Hematopoietic multipotent progenitor cell treated with erythropoietin and hydrocortisone succinate and interleukin-3 and kit ligand, for 8 days (in vitro differentiated cells): ENCODE measurements at places on chromosomes 3 and 15.

- no peak for DNase-seq
Measured at GRCh38 chr3:116483135-116483534, 37.8 kb upstream of the LSAMP start.

DNA sequence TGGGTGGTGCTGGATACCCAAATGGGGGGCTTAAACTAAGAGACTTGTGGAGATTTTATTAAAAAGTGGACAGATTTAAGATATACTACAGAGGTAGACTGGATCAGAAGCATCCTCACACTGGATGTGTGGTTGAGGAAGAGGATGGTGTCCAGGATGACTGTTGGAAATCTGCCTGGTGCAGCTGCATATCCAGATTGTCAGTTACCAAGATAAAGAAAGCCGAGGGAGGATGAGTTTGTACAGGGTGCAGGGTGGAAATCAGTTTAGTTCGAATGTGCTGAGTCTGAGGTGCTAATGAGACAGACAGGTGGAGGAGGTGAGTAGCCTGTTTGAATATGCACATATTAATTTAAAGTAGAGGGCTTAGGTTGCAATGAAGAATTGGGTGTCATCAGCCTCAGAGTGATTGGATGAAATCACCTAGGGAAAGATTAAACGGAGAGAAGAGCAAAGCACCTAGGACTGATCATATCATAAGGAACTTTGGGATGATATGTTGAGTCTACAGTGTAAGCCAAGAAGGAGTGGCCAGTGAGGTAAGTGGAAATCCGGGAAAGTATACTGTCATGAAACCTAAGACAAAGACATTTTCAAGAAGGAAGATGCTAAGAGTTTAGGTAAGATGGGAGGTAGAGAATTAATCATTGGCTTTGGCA is 74.1 kb upstream of the GOLGA8B start:
- DNase-seq: peak; percentile 51

- DNase-seq: no peak
Measured at GRCh38 chr15:80801891-80802680, 22.9 kb downstream of the CEMIP start.

- DNase-seq: no peak
Measured at GRCh38 chr3:18415839-18416238, 9.3 kb downstream of the SATB1 start.

DNA sequence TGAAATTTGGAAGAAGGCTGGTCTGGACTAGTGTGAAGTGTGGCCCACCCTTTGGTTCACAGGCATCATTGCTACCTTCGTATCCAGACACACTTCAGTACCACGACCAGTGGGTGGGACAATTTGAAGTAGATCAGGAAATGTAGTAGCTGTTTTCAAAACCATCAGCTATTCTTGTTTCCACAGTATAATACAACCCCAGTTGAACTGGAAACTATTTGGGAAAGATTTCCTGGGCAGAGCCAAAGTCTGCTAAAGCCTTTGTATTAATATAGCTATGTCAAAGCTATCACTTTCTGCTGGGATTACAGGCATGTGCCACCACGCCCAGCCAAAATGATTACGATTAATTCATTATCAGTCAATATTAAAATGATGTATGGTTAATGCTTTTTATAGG is 298.8 kb upstream of the RASGRP1 start:
- DNase-seq: no peak

DNA sequence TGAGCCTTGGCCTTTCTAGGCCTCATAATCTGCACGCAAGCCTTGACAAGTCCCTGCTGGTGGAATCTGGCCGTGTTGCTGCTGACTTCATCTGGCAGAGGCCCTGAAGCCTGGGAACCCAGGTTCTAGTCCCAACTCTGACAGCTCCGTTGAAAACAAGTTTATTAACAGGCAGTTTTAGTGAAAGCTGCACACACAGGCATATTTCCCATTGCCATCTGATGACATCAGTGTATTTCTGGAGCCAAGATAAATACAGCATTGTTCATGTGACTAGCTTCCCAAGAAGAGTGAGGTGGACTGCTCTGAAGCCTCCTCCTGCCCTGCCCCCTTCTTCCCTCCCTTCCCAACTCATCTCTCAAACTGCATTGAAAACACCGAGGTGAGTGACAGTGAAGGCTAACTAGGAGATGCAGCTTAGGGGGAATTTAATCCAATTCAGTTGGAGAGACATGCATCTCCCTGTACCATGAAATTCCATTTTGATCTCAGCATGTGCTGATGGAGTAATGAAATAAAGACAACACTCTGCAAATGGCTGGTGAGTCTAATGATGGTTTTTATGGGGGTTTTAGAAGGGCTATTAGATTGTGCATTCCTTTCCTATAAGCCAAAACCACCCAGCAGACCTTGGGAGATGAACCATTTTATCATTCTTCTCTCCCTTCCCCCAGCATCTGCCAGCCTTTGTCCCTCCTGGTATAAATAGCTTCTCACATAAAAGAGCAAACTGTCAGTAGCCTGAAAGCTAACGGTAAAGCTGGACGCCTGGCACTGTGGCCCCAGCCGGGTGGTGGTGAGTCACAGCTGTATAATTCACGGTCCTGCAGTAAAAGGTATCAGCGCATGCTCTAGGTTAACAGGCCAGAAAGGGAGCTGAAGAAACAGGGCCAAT is 38.0 kb downstream of the PRICKLE2 start:
- DNase-seq: no peak

DNA sequence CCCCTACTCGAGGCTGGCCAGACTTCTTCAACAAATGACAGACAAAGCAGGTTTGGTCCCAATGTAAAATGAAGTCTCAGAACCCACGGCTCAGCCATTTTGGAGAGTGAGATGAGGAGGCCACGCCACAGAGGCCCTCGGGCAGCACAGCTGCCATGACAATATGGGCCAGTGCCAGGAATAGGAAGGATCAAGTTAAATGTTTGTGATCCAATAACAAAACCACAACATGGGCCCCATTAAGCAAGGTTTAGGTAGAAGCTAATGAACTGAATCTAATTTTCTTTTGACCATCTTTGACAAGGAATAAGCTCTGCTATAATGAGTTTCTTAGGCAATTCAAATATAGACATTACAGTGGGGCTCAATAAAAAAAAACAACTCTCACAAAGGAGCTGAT is 52.6 kb downstream of the RFTN1 start:
- no peak for DNase-seq

GRCh38 chr3:137807998-137808397 is 43.9 kb downstream of the SOX14 start:
- no peak for DNase-seq

- DNase-seq: peak; percentile 48
Measured at GRCh38 chr15:69729167-69729748, 276.6 kb downstream of the RPLP1 start.

- no peak for DNase-seq
Measured at GRCh38 chr15:80944818-80945217, 44.8 kb downstream of the MESD start.

- no peak for DNase-seq
Measured at GRCh38 chr3:9183811-9184460, 65.5 kb downstream of the SRGAP3 start.

- no peak for DNase-seq
Measured at GRCh38 chr3:149174901-149175300, 45.5 kb downstream of the HPS3 start.

- DNase-seq: no peak
Measured at GRCh38 chr3:61729038-61729634, 167.8 kb downstream of the PTPRG start.

- DNase-seq: no peak
Measured at GRCh38 chr15:61070111-61070901, 158.8 kb downstream of the RORA start.

GRCh38 chr3:100976611-100977010 is 16.6 kb downstream of the ABI3BP start:
- DNase-seq: no peak

DNA sequence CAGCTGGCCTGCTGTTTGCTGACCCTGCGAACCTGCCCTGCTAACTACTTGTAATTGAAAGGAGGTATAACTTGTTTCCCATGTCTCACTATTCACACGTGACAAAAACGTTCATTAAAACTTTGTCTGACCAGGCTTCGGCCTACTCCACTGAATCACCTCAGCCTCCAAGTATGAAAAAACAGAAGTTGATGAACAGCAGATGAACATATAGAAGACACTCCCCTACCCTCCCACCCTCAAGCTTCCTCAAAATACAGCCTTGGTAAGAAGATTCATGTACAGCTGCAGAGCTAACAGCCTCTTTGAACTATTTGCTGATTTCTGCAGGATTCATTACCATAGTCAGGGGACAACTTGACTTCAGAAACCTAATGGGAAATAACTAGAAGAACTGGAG is 10.7 kb downstream of the RBM15B start:
- no peak for DNase-seq

DNA sequence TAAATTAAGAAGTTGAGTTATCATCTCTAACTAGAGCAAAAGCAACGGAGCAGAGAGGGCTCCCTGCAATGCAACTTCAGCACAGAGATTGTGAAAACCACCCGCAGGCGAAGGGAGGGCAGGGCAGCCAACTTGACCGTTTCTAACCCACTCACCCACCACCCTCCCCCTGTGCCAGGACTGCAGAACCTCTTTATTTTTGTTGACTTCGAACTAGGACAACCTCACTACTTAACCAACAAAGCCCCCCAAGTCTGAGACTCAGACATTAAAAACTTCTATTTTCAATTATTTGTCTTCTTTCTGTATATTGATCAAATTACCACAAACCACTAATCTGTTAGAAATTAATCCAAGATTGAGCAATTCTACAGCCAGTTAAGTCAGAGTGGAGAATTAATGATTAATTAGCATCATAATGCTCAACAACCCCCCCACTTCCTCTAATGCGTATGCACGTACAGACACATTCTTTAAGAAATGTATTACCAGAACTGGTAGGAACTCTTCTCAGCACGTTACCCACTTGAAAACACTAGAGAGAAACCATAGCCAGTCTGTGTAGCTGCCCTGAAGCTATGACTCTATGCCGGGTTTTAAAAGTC is 2.0 kb downstream of the MGLL start:
- peak; percentile 50 for DNase-seq

GRCh38 chr3:128482666-128483656 is 10.0 kb downstream of the GATA2 start:
- DNase-seq: peak; percentile 96

DNA sequence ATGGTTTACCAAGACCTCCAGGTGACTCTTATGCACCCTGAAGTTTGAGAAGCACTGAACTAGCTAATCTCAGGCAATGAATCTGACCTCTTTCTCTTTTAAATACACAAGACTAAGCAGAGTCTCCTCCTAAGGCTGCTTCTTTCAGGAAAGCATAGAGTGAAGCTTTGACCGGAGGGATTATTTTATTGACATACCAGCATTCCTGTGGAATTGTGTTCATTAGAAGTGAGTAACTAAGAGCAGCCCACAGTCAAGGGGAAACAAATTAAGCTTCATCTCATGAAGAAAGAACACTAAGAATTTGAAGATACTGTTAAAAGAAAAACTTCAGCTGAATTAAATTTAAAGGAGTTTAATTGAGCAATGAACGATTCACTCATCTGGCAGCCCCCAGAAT is 963.5 kb downstream of the NTRK3 start:
- DNase-seq: no peak

GRCh38 chr3:16137044-16137443 is 37.4 kb upstream of the GALNT15 start:
- no peak for DNase-seq

DNA sequence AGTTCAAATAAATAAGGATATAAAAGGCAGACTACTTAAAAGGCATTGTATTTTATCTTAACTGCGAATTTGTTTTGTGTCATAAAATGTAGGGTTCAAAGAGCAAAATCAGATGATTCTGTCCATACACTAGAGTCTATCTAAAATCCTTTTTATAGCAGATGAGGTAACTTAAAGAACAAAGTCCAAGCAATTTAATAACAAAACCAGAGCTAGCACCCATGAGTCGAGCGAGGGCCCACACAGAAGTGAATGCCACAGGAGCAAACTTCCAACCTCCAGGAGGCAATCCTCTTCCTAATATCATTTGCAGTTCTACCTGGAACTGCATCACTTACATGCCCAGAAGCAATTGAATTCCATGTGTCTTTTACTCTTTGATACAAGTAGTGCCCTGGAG is 35.4 kb upstream of the KBTBD8 start:
- DNase-seq: no peak

GRCh38 chr3:128112357-128112968 is 11.1 kb downstream of the RUVBL1 start:
- DNase-seq: peak; percentile 79

DNA sequence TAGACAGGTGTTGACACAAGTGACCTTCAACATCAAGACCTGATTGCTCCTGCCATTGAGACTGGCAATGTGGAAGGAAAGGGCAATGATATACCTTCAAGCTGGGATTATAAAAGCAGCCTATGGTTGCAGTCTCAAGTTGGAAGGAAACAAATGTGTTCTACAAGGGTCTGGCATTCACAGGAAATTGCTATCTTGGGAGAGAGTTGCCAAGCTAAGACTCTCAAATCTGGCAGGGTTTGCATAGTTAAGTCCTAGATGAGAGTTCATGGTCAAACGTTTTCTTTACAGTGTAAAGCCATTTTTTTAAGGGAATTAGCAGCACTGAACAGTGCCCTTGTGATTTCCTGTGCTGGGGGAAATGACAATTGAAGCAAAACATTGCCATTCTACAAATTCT is 546.9 kb upstream of the CFAP20DC start:
- no peak for DNase-seq

DNA sequence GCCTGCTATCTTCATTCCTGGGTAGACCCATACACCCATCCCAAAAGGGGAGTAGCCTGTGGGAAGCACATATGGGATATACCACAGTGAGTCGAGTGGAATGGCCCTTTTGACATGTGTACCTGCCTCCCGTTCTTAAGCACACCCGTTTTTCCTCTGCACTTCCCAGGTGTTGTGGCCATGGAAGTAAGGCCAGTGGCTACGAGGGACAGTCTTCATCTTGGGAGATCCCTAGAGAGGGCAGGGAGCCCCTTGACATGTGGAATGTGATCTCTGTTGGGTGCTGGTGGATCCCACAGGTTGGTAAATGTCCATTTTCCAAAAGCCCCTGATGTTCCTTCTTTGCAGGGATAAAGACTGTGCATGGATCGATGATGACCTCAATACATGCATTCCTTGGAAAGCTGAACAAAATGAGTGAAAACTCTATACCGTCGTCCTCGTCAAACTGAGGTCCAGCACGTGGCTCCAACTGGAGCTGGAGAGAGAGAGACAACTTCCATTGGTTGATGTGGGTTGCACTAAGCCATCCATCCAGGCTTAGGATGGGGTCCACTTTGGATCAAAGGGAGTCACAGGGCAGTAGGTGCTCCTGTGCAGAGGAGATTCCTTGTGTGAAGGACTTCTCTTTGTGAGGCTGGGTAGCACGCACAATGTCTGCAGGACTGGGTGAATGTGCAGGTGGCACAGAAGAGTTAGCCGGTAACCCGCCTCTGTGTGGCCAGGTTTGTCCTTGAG is 136.8 kb downstream of the SNRPN start:
- no peak for DNase-seq

GRCh38 chr15:35596285-35596684 is 50.3 kb upstream of the DPH6 start:
- DNase-seq: no peak

GRCh38 chr3:32421991-32422859 is 30.6 kb downstream of the CMTM7 start:
- DNase-seq: peak; percentile 82

DNA sequence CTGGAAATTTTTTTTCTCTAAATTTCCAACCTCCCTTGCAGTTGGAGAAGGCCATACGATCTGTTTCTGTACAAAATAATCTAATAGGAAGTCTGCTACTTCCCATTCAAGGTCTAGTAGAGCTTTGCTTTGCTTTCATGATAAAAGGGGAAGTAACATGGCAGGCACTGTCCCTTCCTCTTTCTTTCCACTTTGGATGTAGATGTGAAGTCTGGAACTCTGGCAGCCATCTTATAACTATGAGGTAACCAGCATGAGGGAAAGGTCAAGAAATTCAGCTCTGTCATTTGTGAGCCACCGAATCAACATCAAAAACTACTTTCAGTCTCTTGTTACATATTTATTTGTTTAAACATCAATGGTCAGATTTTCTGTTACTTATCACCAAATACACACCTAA is 156.3 kb downstream of the MTHFS start:
- DNase-seq: no peak
